ENCODE measurements at places on chromosomes 11 and 22. TPM values are rescaled to one million over a fixed set of nuclear protein-coding genes. Genes with fewer than 3 reads are reported as not detected.

DNA sequence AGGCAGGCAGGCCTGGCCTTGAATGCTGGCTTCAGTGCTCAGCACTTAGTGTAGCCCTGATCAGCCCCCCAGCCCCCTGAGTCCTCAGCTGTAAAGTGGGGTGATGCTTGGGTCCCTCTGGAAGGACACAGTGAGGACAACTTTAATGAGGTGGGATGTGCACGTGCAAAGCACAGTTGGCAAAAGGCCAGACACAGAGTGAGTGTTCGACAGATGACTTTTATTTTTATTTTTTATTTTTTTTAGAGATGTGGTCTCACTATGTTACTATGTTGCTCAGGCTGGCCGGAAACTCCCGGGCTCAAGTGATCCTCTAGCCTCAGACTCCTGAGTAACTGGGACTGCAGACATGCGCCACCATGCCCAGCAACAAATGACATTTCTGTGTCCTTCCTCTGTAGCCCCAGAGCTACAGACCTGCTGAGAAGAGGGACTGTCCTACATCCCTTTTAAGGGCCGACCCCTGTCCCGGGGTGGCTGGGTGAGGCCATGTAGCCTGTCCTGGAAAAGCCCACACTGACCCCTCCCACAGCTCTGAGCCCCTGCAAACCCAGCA lies 6.9 kb upstream of the C11orf96 start:
- no peak overlapping the region for H3K4me3 ChIP-seq
- H3K27me3 ChIP-seq: no peaks in the 10 kb centered on the region
- H3K27ac ChIP-seq: no peak overlapping the region

DNA sequence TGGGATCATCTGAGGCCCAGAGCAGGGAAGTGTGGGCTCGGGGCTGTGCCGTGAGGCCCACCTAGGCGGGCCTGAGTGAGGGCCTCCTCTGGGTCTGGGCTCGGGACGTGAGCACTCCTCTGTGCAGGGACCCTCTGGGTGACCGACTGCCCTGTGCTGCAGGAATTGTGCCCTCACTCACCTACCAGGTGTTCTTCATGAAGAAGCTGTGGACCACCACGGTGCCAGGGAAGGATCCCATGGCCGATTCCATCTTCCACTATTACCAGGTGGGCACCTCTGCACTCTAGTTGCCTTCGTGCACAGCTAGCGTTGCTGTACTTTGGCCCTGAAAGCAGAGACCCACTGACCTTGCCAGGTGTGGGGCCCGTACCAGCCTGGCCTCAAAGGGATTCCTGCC lies 80.5 kb downstream of the MYO7A start:
- no peaks in the 10 kb centered on the region for H3K4me1 ChIP-seq
- H3K4me3 ChIP-seq: no peak overlapping the region
- H3K36me3 ChIP-seq: no peaks in the 10 kb centered on the region

DNA sequence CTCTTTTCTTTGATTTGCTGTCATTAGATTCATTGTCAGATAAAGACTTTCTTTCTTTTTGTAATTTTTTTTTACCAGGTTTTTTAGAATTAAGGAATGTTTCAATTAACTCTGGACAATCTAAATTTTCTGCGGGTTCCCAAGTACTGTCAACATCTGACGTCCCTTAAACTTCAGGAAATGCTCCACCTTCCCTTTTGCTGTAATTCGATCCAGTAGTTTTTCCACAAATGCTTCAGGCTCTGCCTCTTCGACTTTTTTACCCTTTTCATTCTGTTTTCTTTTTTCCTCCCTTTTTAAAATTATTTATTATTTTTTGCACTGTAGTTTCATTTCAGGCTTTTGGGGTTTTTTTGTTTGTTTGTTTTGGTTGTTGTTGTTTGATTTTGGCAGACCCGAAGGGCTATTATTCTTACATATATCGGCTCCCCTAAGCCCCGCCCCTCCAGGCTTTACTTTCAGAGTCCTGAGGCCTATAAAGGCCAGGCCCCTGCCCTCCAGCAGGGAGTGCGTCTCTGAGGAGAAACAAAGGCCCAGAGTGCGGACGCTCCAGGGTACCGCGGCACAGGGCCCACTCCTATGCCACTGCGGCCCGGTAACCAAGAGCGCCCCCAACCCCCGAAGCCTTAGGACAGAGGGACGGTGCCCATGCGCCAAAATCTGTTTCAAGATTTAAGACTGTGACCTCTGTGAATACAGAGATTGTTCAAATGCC lies 116.4 kb downstream of the TYR start:
- H3K27ac ChIP-seq: no peak overlapping the region
- H3K4me3 ChIP-seq: no peak overlapping the region
- no peaks in the 10 kb centered on the region for H3K27me3 ChIP-seq
- no peaks in the 10 kb centered on the region for H3K36me3 ChIP-seq
- no peaks in the 10 kb centered on the region for H3K4me1 ChIP-seq

LGALS12 gene
- total RNA-seq: 1.8 TPM

DNA sequence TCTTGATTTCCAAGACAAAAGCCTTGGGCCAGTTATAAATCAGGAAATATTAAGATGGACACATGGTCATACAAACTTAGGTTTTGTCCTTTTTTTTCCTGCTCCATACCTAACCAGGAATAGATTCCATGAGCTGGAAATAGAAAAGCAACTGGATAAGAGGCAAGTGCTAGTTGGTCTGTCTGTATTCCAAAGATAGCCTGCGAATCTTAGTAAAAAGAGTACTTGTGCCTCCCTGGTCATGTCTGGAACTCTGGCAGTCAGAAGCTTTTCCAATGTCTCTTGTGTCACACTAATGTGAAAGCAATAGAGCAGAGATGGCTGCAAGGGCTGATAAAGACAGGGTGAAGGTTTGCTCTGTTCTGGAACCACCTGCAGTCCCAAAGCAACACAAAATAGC lies 590.2 kb upstream of the ANO5 start:
- no peaks in the 10 kb centered on the region for H3K4me1 ChIP-seq
- no peaks in the 10 kb centered on the region for H3K36me3 ChIP-seq
- H3K27me3 ChIP-seq: no peaks in the 10 kb centered on the region
- DNase-seq: no peak
- H3K27ac ChIP-seq: no peak overlapping the region
- H3K4me3 ChIP-seq: no peak overlapping the region

GRCh38 chr11:117145393-117145761 lies 1.3 kb downstream of the PAFAH1B2 start:
- peak overlapping the region; percentile 74 for H3K27ac ChIP-seq
- peaks cover 14% of the 10 kb centered on the region for H3K36me3 ChIP-seq
- H3K27me3 ChIP-seq: no peaks in the 10 kb centered on the region
- peaks cover 28% of the 10 kb centered on the region for H3K4me1 ChIP-seq
- peak; percentile 58 for DNase-seq

DNA sequence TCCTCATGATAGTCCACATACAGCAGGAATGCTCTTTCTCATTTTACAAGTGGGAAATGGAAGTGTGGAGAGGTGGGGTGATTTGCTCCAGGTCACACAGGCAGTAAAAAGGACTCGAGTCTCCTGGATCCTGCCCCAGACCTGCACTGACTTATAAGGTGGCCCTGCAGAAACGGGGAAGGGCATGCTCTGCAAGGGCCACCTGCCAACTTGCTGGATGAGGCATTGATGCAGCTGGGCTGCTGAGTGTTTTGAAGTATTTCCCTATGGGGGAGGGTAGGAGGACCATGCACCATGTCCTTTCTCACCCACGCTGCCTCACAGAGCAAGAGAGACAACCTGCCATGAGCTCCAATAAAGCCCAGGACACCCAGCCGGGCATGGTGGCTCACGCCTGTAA lies 36.9 kb downstream of the OR6Q1 start:
- H3K27ac ChIP-seq: no peak overlapping the region
- no peaks in the 10 kb centered on the region for H3K4me1 ChIP-seq
- no peaks in the 10 kb centered on the region for H3K36me3 ChIP-seq
- no peaks in the 10 kb centered on the region for H3K27me3 ChIP-seq

DNA sequence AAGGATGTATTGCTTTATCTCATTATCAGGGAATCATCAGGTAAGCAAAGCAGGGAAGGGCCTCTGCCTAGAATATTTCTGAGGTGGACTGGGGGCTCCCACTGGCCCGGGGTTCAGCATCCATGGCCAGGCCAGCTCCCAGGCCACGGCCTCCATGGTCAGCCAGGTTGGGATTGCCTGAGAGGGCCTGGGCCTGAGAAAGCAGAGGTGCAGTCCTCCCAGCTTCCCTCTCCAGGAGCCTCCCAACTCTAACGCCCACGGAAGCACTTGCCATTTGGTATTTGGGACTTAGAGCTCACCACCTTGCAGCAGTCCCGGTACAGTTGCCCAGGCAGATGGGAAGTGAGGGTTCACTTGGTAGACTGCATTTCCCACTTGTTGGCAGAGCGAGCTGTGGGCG lies 12.7 kb downstream of the DGAT2 start:
- H3K4me3 ChIP-seq: no peak overlapping the region
- H3K27ac ChIP-seq: no peak overlapping the region
- H3K4me1 ChIP-seq: peaks cover 20% of the 10 kb centered on the region
- no peak for DNase-seq

DNA sequence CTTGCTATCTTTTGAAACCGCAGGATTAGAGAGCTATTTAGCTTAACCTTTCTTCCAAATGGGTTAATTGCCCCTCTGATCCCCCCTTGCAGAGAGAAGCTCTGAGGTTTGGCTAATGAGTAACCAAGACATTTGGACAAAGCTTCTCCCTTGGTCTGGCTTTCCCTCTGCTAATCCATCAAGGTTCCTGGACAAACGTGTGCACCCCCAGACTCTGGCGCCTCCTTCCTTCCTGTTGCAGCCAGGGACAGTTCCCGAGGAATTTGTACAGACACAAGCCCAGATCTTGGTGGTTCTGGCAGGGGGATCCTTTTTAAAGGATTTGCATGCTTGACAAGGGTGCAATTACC lies 1.6 kb downstream of the KIAA1671 start:
- no peak for DNase-seq
- H3K27me3 ChIP-seq: peaks cover 16% of the 10 kb centered on the region
- H3K4me1 ChIP-seq: peaks cover 29% of the 10 kb centered on the region
- H3K4me3 ChIP-seq: no peak overlapping the region

LMNTD2 gene
- 5.0 TPM for total RNA-seq

USP28 gene
- 160 TPM for total RNA-seq

ARFGAP3 gene
- total RNA-seq: 46.3 TPM

GRCh38 chr22:39856588-39856987 lies 37.0 kb downstream of the ENTHD1 start:
- no peak overlapping the region for H3K4me3 ChIP-seq
- DNase-seq: no peak
- no peak overlapping the region for H3K27ac ChIP-seq

GRCh38 chr11:85779956-85780640 lies 30.8 kb downstream of the SYTL2 start:
- H3K27me3 ChIP-seq: no peaks in the 10 kb centered on the region
- no peak for DNase-seq
- no peak overlapping the region for H3K4me3 ChIP-seq
- no peaks in the 10 kb centered on the region for H3K36me3 ChIP-seq
- H3K4me1 ChIP-seq: peaks cover 26% of the 10 kb centered on the region
- no peak overlapping the region for H3K27ac ChIP-seq

- DNase-seq: no peak
- no peak overlapping the region for H3K27ac ChIP-seq
- no peaks in the 10 kb centered on the region for H3K36me3 ChIP-seq
- no peaks in the 10 kb centered on the region for H3K27me3 ChIP-seq
- H3K4me1 ChIP-seq: peaks cover 62% of the 10 kb centered on the region
- H3K4me3 ChIP-seq: no peak overlapping the region
These were observed 78.4 kb downstream of the PTPRJ start for GRCh38 chr11:48058788-48059187.

GRCh38 chr11:90589735-90590134 lies 366.9 kb upstream of the CHORDC1 start:
- H3K4me1 ChIP-seq: no peaks in the 10 kb centered on the region
- H3K27me3 ChIP-seq: no peaks in the 10 kb centered on the region
- H3K27ac ChIP-seq: no peak overlapping the region
- no peak for DNase-seq
- H3K4me3 ChIP-seq: no peak overlapping the region

DNA sequence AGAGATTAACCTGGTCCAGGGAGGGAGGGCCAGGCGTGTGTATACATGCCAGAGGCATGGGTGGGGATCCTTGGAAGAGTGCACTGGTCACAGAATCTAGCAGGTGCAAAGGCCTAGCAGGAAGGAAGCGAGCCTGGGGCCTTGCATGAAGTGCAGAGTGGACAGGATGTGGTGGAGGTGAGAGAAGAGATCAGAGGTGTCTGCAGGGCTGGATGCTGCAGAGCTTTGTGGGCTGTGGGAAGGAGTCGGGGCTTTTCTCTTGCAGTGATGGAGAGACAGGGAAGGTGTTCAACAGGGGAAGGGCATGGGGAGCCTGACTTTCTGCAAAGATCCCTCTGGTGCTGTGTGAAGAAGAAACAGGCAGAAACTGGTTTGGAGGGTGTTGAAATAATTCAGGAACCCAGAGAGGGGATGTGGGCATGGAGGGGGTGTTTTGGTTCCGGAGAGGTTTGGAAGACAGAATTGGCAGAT lies 2.5 kb upstream of the TPST2 start:
- H3K4me3 ChIP-seq: peak overlapping the region; percentile 9
- DNase-seq: peak; percentile 59
- no peaks in the 10 kb centered on the region for H3K27me3 ChIP-seq

STK33 gene
- not detected for total RNA-seq

DNA sequence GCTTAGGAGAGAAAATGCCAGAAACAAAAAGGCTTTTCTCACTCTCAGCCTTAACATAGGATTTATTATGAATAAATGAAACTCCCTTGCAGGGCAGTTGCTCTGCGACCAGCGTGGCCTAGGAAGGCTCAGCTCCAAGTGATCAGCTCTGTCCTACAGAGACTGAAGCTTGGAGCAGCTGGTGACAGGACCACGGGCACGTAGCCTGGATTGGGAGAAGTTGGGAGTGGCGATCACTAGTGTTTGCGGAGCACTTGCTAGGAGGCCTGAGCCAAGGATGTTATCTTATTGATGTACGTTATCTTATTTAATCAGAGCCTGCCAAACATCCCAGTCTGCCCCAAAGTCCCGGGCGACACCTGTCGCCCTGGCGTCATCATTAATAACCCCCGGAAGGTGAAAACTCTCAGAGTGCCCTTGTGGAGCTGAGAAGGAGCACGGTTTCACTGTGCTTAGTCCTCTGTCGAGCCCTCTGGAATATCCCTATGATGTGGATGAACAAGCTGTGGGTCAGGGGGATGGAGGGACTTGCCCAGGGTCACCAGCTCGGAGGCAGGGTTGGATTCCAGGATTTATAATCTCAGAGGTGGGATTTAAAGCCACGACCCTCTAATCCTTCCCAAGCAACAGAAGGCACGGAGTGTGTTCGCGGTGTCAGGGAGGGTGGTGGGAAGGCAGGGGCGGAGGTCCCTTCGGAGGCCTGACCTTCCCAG lies 40.8 kb upstream of the SMIM38 start:
- no peaks in the 10 kb centered on the region for H3K4me1 ChIP-seq
- H3K27me3 ChIP-seq: no peaks in the 10 kb centered on the region
- H3K27ac ChIP-seq: no peak overlapping the region

DNA sequence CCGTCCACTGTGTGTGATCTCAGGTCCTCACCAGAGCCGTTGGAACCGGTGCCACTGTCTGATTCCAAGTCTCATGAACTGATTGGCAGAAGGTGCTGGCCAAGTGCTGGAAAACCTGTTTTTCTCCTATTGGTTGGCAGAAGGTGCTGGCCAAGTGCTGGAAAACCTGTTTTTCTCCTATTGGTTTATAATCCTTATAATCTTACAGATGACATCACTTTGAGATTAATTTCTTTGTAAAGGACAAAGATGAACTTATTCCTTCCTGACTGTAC lies 1106.3 kb downstream of the BRD1 start:
- no peaks in the 10 kb centered on the region for H3K36me3 ChIP-seq
- no peak overlapping the region for H3K4me3 ChIP-seq
- no peaks in the 10 kb centered on the region for H3K27me3 ChIP-seq
- DNase-seq: no peak
- H3K4me1 ChIP-seq: peaks cover 4% of the 10 kb centered on the region

GRCh38 chr11:73236205-73236765 lies 18.2 kb downstream of the P2RY2 start:
- no peaks in the 10 kb centered on the region for H3K4me1 ChIP-seq
- DNase-seq: no peak
- no peaks in the 10 kb centered on the region for H3K27me3 ChIP-seq
- H3K4me3 ChIP-seq: no peak overlapping the region
